Trophoblast cell (in vitro differentiated cells and primary cell): ENCODE measurements at places on chromosomes 2 and 18.

DNA sequence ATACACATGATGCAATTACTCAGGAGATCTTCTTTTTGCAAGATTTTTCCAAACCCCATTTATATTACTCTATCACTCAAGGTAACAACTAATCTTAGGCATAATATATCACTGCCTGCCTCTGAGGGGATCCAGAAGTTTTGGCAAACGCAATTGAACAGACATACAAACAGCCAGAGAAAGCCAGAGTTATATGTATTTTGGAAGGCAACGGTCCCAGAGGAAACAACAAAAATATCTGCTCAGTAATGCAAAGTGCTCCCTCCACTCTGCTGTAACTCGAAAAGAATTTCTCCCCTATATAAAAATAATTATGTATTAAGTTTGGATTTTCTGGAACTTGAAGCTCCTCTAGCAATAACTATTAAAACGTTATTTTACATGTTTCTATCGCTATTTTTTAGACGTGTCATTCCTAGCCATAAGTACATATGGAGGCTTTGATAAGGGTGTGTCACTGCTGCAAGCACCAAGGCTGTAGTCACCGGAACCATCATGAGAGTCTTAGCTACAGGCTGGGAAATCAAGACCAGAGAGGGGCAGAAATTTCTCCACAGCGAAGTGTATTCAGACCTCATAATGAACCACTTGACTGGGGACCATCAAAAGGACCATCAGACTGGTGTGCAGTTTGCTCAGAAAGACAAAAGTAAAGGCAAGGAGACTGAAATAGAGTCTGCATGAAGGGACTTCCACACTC lies 3.7 kb upstream of the GKN1 start:
- peak; percentile 5 for DNase-seq
- no peaks in the 10 kb centered on the region for H3K36me3 ChIP-seq
- peak overlapping the region; percentile 40 for H3K27ac ChIP-seq
- no peaks in the 10 kb centered on the region for H3K27me3 ChIP-seq

- no peaks in the 10 kb centered on the region for H3K4me1 ChIP-seq
- DNase-seq, result no peak
- H3K36me3 ChIP-seq, result no peaks in the 10 kb centered on the region
- H3K4me3 ChIP-seq, result no peak overlapping the region
- no peak overlapping the region for H3K27ac ChIP-seq
Measured at GRCh38 chr2:109180786-109181185, 51.8 kb downstream of the SH3RF3 start.

GRCh38 chr2:159539701-159540100 lies 76.6 kb downstream of the BAZ2B start:
- no peak overlapping the region for H3K27ac ChIP-seq
- no peak for DNase-seq

- H3K27ac ChIP-seq, result no peak overlapping the region
- peaks cover 30% of the 10 kb centered on the region for H3K4me1 ChIP-seq
- H3K27me3 ChIP-seq, result peaks cover 60% of the 10 kb centered on the region
- H3K36me3 ChIP-seq, result no peaks in the 10 kb centered on the region
- DNase-seq, result peak; percentile 79
- peak overlapping the region; percentile 64 for H3K4me3 ChIP-seq
Measured at GRCh38 chr2:72144632-72145288, 2.9 kb downstream of the CYP26B1 start.

DNA sequence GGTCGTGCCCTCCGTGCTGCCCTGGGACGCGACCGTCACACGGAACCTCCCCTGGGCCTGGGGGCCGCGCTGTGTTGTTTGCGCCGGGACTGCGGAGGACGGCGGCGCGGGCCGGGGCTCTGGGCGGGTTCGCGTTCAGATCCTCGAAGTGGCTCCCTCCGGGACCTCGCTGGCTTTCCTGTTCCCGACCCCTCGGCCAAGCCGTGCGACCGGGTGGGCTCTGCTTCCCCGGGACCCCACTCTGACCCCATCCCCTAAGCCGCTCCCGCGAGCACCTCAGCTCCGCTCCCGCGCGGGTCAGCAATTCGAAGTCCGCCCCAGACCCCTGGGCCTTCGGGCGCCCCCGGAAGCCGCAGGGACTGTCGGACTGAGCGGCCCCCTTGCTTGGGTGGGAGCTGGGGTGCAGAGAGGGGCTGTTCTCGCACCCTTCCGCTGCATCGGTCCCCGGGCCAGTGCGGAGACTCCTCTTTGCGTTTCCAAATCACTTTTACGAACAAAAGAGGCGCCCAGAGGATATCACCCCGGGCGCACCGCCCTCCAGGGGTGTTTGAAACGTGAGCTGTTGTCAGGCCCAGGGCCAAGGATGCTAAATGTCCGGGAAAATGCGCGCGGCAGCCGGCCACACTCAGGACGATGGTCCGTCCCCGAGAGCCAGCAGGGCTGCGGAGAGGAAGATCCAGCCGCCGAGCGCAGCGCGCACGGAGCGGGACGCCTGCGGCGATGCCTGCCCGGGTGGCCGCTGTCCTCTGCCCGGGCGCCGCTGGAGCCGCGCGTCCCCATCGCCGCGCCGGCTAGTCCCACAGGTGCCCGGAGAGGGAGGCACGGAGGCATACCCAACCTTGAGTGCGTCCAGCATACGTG lies 73.5 kb downstream of the ZCCHC2 start:
- H3K4me1 ChIP-seq, result no peaks in the 10 kb centered on the region
- no peaks in the 10 kb centered on the region for H3K36me3 ChIP-seq
- H3K4me3 ChIP-seq, result peak overlapping the region; percentile 47
- peaks cover 16% of the 10 kb centered on the region for H3K27me3 ChIP-seq
- peak; percentile 60 for DNase-seq
- no peak overlapping the region for H3K27ac ChIP-seq

- H3K36me3 ChIP-seq, result peaks cover 11% of the 10 kb centered on the region
- H3K4me1 ChIP-seq, result no peaks in the 10 kb centered on the region
- H3K4me3 ChIP-seq, result no peak overlapping the region
- no peak overlapping the region for H3K27ac ChIP-seq
Measured at GRCh38 chr2:63894167-63894566, 52.5 kb downstream of the UGP2 start.
